H1 (cell line): ENCODE measurements at places on chromosomes 3 and 15. TPM values are rescaled to one million over a fixed set of nuclear protein-coding genes. Genes with fewer than 3 reads are reported as not detected.

Gene SLC12A8
- total RNA-seq, result 12.0 and 13.7 TPM in 2 replicates

Gene ACP3
- 1.2 and 2.4 TPM in 2 replicates for total RNA-seq

Gene PP2D1
- total RNA-seq, result not detected in 2 replicates

Gene TMEM40
- not detected in 2 replicates for total RNA-seq

Gene ZMYND10
- 0.54 and 0.56 TPM in 2 replicates for total RNA-seq

Gene GOLGA6D
- 0.69 and 0.73 TPM in 2 replicates for total RNA-seq

Gene GPR171
- total RNA-seq, result not detected in 2 replicates

Gene UNC13C
- 0.13 and 0.42 TPM in 2 replicates for total RNA-seq

Gene WDR93
- total RNA-seq, result not detected in 2 replicates

Gene RTF1
- 47.7 and 57.8 TPM in 2 replicates for total RNA-seq

Gene ITGB5
- 251 and 268 TPM in 2 replicates for total RNA-seq

Gene CPNE9
- 4.4 and 4.8 TPM in 2 replicates for total RNA-seq

Gene CIP2A
- total RNA-seq, result 38.0 and 39.6 TPM in 2 replicates

Gene RARB
- total RNA-seq, result 0.22 and 0.44 TPM in 2 replicates

Gene CAPN3
- 0.75 and 0.80 TPM in 2 replicates for total RNA-seq

Gene MB21D2
- total RNA-seq, result 20.7 and 21.0 TPM in 2 replicates

Gene SPSB4
- total RNA-seq, result 17.2 and 18.1 TPM in 2 replicates

Gene CBLB
- total RNA-seq, result 26.0 and 32.6 TPM in 2 replicates

Gene ISLR2
- 0.23 and 0.58 TPM in 2 replicates for total RNA-seq

Gene CCDC12
- 41.3 and 44.4 TPM in 2 replicates for total RNA-seq

Gene CA12
- total RNA-seq, result 4.9 and 5.8 TPM in 2 replicates

Gene CRYGS
- total RNA-seq, result 0.90 and 1.8 TPM in 2 replicates

Gene PLSCR5
- not detected in 2 replicates for total RNA-seq

Gene CRTAP
- 157 and 159 TPM in 2 replicates for total RNA-seq

Gene PRR23A
- not detected in 2 replicates for total RNA-seq

Gene KLHL40
- not detected in 2 replicates for total RNA-seq

Gene CAMK2N2
- total RNA-seq, result 16.9 and 17.7 TPM in 2 replicates

Gene PODXL2
- 31.4 and 31.6 TPM in 2 replicates for total RNA-seq

Gene OR5K2
- not detected in 2 replicates for total RNA-seq

Gene METTL6
- 20.0 and 20.7 TPM in 2 replicates for total RNA-seq

Gene ADPRH
- total RNA-seq, result 4.1 and 4.2 TPM in 2 replicates

Gene CNTN6
- total RNA-seq, result not detected in 2 replicates

Gene RGMA
- total RNA-seq, result 39.8 and 41.8 TPM in 2 replicates

Gene CFAP92
- 2.0 and 2.4 TPM in 2 replicates for total RNA-seq

Gene DLL4
- total RNA-seq, result 0.48 and 0.60 TPM in 2 replicates

Gene HTR3E
- total RNA-seq, result not detected in 2 replicates

Gene DUOXA1
- total RNA-seq, result not detected in 2 replicates

Gene SLC28A2
- total RNA-seq, result not detected in 2 replicates

Gene SLC7A14
- total RNA-seq, result 0.95 and 2.4 TPM in 2 replicates

Gene FRMD5
- total RNA-seq, result 10.2 and 12.6 TPM in 2 replicates

Gene SI
- not detected in 2 replicates for total RNA-seq

Gene SAMMSON
- total RNA-seq, result not detected in 2 replicates

Gene CCR3
- total RNA-seq, result not detected in 2 replicates

Gene A4GNT
- not detected in 2 replicates for total RNA-seq

Gene NDN
- 27.4 and 29.4 TPM in 2 replicates for total RNA-seq

Gene SERPINI2
- 0.25 and 0.26 TPM in 2 replicates for total RNA-seq

Gene NAALADL2
- total RNA-seq, result 0.22 and 0.69 TPM in 2 replicates

Gene THOC7
- 69.5 and 74.0 TPM in 2 replicates for total RNA-seq

Gene ARGFX
- not detected in 2 replicates for total RNA-seq

Gene CPB1
- total RNA-seq, result not detected in 2 replicates
